Activated naive CD8-positive, alpha-beta T cell treated with anti-CD3 and anti-CD28 coated beads for 36 hours (primary cell): ENCODE measurements at places on chromosomes 13 and 19. TPM values are rescaled to one million over a fixed set of nuclear protein-coding genes. Genes with fewer than 3 reads are reported as not detected.

CILP2 gene
- total RNA-seq = 0.23 TPM

GPR18 gene
- 16.9 TPM for total RNA-seq

TLE6 gene
- 3.2 TPM for total RNA-seq

F7 gene
- 0.49 TPM for total RNA-seq

FGF9 gene
- 0.50 TPM for total RNA-seq

PDE4A gene
- total RNA-seq = 10.6 TPM

ZNF613 gene
- total RNA-seq = 4.5 TPM

CPT1C gene
- 1.1 TPM for total RNA-seq

SLC27A1 gene
- total RNA-seq = 2.8 TPM

GPR183 gene
- total RNA-seq = 4.5 TPM
